H9 (cell line): ENCODE measurements at places on chromosomes 3 and 15. TPM values are rescaled to one million over a fixed set of nuclear protein-coding genes. Genes with fewer than 3 reads are reported as not detected.
A peak's percentile ranks its signal among the peaks of the same experiment; 100 is the strongest.

LRCH3 gene
- 54.7 and 56.4 TPM in 2 replicates for total RNA-seq

- DNase-seq, result no peak
Observed at GRCh38 chr3:183698756-183699155, 1.2 kb downstream of the YEATS2 start.

DNA sequence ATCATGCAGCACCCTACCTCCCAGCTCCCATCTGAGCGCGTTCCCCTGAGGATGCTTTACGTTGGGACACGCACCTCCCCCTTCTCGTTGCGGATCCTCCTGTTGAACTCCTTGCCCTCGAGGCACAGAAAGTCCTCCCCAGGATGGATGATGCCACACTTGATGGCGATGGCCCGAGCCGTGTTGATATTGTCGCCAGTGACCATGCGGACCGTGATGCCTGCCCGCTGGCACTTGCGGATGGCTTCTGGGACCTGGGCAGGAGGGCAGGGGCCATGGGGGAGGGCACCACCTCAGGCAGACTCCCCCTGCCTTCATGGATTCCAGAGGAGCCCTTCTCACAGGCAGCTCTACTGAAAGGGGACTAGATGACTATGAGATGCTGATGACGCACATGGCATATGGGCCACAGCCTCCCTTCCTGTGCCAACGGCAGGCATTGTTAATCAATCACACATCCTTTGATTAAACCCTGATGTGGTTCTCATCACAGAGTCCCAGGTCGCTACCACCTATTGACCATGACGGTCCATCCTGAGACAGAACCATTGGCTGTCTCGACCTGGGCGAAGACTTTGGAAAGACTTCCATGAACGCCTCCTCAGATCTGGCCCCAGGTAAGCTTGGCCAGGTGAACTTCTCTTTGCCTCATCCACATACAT, 29.5 kb upstream of the SEC13 start:
- no peak for DNase-seq

GRCh38 chr3:187986514-187986934, 167.4 kb upstream of the LPP start:
- DNase-seq, result no peak

- DNase-seq, result peak; percentile 4
Observed at GRCh38 chr15:70556151-70556741, 207.1 kb downstream of the UACA start.

NGLY1 gene
- total RNA-seq, result 27.0 and 28.8 TPM in 2 replicates

- DNase-seq, result no peak
Observed at GRCh38 chr3:12963231-12963896, 109.9 kb downstream of the IQSEC1 start.

- no peak for DNase-seq
Observed at GRCh38 chr3:80914854-80915253, 846.6 kb downstream of the GBE1 start.

KLHL6 gene
- not detected in 2 replicates for total RNA-seq

- DNase-seq, result no peak
Observed at GRCh38 chr3:124292329-124292728, 300.4 kb upstream of the ROPN1 start.

DNA sequence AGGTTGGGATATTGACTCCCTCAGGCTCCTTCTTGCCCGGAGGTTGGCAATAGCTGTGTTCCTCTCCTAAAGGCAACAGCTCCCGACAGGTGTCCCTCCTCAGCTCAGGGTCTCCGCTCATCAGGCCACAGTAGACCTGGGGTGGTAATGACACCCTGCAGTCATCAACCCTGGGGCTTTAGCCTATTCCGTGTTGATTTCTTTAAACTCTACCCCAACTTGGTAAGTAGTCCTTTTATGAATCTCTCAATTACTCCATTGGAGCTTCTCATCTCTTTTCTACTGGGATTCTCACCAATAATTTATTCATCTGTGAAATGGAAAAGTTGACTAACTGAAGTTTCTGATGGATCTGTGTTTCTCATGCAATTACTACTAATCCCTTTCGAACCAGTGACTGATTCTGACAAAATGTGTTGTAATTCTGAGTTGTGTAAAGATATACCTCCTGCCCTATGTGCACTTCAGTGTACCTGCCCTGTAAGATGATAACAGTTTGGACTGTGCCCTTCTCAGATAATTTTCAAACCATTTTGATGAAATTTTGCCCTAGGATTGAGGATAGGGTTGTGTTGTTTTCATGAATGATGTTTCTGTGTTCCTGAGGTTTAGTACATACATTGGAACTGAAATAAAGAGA, 89.7 kb downstream of the RPL39L start:
- DNase-seq, result no peak

- no peak for DNase-seq
Observed at GRCh38 chr15:77710637-77711036, 77.9 kb upstream of the LINGO1 start.

- DNase-seq, result no peak
Observed at GRCh38 chr3:27584874-27585273, 100.7 kb upstream of the SLC4A7 start.

SNTN gene
- total RNA-seq, result not detected in 2 replicates

DNA sequence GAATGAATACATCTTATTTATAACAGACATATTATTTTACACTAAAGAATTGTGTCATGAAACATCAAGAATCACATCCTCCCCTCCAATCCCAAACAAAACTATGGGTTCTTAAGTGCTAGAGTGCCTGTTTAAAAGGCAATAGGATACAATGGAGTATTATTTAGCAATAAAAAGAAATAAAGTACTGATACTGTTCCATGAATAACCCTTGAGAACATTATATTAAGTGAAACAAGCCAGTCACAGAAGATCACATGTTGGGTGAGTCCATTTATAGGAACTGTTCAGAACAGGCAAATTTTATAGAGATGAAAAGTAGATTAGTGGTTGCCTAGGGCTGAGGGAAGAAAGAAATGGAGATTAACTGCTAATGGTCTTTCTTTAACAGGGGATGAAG, 86.5 kb downstream of the ANKRD28 start:
- DNase-seq, result no peak

DNA sequence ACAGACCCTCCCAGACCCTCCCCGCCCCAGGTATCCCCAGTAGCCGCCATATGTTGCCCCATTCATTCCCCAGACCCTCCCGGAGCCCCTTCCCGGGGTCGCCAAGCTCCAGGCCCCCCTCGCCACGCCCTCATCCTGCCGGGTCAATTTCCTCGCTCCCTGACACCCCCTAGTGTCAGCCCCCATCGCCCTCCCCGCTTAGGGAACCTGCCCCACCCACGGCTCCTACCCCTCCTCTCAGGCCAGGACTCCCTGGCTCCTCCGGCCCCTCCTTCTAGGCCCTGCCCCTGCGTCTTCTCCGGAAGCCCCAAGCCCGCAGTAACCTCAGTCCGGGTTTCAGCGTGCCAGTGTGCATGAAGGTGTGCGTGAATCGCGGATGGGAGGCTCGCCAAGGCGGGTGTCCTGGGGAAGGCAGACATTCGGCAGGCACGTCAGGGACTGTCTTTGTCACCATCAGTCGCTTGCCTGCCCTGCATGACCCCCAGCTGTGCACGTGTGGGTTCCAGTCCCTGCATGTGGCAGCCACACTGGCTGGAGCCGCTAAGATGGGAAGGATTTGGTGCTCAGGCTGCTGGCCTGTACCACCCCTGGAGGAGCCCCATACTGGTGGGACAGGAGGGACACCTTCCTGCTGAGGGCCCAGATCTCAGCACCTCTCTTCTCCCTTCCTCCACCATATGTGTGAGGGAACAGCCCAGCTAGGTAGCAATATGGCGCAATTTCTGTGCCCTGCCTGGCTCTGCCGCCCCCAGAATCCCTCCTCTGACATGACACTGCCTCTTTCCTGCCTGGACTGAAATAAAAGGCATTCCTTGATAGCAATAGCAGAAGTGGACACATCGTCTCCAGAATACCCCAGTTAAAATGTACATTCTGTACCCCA, 693 bp downstream of the DISP2 start:
- DNase-seq, result peak; percentile 64

STRC gene
- total RNA-seq, result 0.61 and 0.97 TPM in 2 replicates

- DNase-seq, result no peak
Observed at GRCh38 chr15:44545913-44546802, 9.2 kb downstream of the EIF3J start.

DNA sequence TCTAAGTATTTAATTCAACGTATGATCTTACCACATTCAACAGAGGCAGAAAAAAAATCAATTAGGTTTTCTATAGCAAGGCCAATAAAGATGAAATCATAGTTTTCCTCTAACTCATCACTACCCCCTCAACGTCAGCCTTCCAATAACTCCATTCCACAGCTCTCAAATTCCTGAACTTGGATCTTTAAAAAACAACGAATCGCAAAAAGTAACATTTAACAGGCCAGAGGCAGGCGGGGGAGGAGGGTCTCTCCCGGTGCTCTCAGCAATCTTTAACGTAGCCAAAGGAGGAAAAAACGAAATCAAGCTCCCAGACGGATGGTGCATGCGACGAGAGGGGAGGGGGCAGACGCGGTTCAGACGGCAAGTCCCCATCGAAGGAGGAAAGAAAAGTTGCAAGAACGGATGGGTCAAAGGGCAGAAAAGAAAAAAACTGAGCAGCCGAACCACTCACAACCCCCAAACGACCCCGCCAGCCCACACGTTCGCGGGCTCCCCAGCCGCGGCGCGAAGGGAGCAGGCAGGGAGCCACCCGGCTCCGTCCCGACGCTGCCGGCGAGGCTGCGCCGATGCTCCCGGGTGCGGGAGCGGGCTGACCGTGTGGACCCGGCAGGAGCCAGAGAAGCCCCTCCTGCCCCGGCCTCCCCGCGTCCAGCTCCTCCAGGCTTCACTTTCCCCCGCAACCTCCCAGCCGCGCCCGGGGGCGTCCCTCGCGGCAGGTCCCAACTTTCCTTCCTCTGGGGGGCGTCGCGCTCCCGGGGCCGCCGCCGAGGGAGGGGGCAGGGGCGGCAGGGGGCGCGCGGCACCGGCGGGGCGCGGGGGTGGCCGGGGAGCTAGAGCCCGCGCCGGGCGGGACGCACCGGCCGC, 703 bp downstream of the PEAK1 start:
- DNase-seq, result peak; percentile 41

- DNase-seq, result no peak
Observed at GRCh38 chr15:29636921-29637320, 185.3 kb downstream of the TJP1 start.

DNA sequence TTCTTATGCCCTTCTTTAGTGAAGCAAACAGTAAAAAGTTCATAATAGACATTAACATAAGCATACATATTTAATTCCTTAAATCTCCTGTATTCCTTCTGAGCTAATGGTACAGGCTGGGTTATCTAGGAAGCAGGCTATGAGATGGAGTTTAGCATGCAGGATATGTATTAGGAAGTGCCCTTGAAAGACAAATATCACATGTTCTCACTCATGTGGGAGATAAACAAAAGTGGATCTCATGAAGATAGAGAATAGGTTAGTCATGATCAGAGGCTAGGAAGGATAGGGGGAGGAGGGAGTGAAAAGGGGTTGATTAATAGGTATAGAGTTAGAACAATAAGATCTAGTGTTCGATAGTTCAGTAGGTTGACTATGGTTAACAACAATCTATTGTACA, 105.4 kb downstream of the CLASP2 start:
- DNase-seq, result no peak

ROPN1 gene
- total RNA-seq, result not detected in 2 replicates

- no peak for DNase-seq
Observed at GRCh38 chr15:58805095-58805494, 34.0 kb downstream of the MINDY2 start.

- peak; percentile 71 for DNase-seq
Observed at GRCh38 chr15:99343881-99344551, 92.7 kb downstream of the LRRC28 start.

UBR1 gene
- 22.2 and 23.0 TPM in 2 replicates for total RNA-seq

DET1 gene
- 6.3 and 6.6 TPM in 2 replicates for total RNA-seq

DNA sequence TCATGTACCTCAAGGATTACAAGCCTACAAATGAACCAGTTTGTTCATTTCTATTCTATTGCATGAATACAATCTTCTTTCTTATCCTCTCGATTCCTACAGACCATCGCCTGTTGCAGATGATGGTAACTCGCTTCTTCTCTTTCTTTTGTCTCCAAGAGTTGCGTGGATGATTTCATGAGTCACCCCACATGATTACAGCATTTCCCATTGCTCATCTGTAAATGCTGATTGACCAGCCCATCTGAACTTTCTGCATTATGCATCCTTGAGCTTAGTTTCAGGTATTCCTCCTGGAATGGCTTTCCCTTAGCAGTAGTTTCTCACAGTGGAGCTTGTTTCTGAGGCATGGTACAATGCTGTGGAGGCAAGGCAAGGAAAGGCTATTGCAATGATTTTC, 109.6 kb upstream of the TOPAZ1 start:
- DNase-seq, result no peak

GOLGA6A gene
- 0.72 and 0.90 TPM in 2 replicates for total RNA-seq

STAB1 gene
- total RNA-seq, result 0.90 and 1.5 TPM in 2 replicates

- DNase-seq, result no peak
Observed at GRCh38 chr3:178735032-178735674, 198.9 kb downstream of the KCNMB2 start.
